ENCODE measurements at places on chromosomes 5 and 9. TPM values are rescaled to one million over a fixed set of nuclear protein-coding genes. Genes with fewer than 3 reads are reported as not detected.

PDLIM4 gene
- 4.7 TPM for total RNA-seq

DNA sequence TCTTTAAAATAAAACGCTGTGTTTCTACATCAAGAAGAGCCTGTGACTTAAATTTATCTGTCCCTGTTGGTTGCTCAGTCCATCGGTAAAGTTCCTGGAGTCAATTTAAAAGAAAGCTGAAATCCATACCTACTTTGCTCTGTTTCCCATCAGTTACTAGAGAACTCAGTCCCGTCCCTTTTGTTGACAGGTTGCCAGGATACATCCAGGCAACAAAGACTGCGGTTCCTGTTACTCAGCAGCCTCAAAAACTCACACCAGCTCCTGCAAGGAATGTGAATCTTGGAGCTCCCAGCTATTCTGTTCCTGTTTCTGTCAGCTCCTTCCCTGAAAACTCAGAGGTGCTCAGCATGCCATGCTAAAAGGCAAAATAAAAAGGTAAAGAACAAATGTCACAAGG lies at the start of gene ZNF474:
Gene ZNF474, plus strand, starts transcription at position 241 of the 400 bp plus-strand sequence. CDS start 22,445 bp downstream, outside the sequence.
- no peaks in the 10 kb centered on the region for H3K27me3 ChIP-seq
- H3K36me3 ChIP-seq = no peaks in the 10 kb centered on the region
- DNase-seq = peak; percentile 29

- no peak overlapping the region for H3K27ac ChIP-seq
- peak; percentile 20 for DNase-seq
- H3K4me3 ChIP-seq = no peak overlapping the region
- no peaks in the 10 kb centered on the region for H3K36me3 ChIP-seq
- H3K27me3 ChIP-seq = no peaks in the 10 kb centered on the region
- no peaks in the 10 kb centered on the region for H3K4me1 ChIP-seq
Measured at GRCh38 chr5:185095-186070, 5.9 kb upstream of the LRRC14B start.

DNA sequence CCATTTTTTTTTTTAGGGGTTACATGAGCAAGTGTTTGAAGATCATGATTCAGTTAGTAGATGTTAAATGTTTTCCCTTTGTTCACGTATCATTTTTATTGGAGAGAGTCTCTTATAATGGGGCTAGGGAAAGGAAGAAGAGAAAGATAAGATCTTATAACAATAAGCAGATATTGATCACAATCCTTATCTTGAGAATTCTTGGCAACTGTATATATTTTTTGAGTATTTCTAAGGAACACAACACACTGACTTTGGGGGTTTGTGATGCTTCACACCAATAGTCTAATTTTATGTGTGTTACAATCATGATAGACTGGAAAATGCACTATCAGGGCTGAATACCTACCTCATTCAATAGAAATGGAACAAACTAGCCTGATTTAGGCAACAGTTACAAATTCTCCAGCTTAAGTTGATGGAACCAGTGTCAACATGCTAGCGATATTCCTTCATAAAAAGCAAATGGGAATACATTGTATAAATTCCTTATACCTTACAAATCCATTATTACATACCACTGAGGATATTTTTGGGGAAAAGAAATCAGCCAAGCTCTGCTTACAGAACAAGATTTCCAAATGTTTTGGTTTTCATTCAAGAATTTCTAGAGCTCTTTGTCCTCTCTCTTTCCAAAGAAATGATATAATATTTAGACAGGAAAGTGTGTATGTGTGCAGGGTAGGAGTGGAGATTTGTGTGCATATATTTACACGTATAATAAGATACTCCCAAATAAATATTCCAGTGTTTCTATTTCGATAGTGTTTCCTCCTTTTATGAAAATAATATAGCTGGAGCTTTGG lies 41.5 kb downstream of the SVEP1 start:
- no peak overlapping the region for H3K4me3 ChIP-seq
- peaks cover 28% of the 10 kb centered on the region for H3K4me1 ChIP-seq
- no peaks in the 10 kb centered on the region for H3K36me3 ChIP-seq
- no peaks in the 10 kb centered on the region for H3K27me3 ChIP-seq

GRCh38 chr9:69554945-69555344 lies 117.2 kb downstream of the APBA1 start:
- H3K27me3 ChIP-seq = no peaks in the 10 kb centered on the region
- peaks cover 10% of the 10 kb centered on the region for H3K4me1 ChIP-seq
- no peak for DNase-seq
- no peak overlapping the region for H3K4me3 ChIP-seq
- no peaks in the 10 kb centered on the region for H3K36me3 ChIP-seq
